Islet precursor cell (in vitro differentiated cells): ENCODE measurements at places on chromosomes 7 and 10.
A peak's percentile ranks its signal among the peaks of the same experiment; 100 is the strongest.

DNA sequence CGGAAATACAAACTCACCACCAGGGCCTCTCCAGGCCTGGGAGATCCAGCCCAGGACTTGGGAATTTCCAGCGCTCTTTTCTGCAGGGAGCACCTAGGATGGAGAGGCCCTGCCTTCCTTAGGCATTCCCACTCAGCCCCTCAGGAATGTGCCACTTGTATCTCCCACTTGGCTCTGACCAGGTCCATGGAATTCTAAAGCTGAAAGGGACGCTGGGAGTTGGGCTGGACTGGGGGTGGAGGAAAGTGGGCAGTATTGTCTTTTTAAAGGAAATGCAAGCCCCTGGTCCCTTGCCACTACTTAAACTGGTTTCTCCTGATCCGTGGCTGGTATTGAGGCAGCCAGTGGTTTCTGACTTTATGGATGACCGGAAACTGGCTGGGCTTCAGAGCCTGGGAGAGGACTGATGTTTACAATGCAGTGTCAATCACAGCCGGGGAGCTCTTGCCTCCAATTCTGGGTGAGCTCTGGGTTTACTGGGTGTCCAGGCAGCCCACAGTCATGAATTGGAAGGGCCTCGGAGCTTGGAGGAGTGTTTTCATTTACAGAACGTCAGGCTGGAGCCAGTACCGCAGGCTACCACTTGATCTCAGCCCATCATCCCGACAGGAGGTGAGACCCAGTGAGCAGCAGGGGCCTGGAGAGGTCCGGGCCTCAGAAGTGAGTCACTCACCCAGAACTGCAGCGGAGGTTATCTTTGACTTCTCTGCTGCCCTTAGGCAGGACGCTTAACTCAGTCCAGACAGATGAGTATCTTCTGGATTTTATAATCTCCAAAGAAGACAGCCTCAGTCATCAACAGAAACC is 27.3 kb downstream of the AGAP3 start:
- peak; percentile 98 for DNase-seq

- DNase-seq, result no peak
These were observed 15.7 kb downstream of the CSGALNACT2 start for GRCh38 chr10:43153901-43154300.

GRCh38 chr7:31934551-31934950 is 135.7 kb downstream of the PDE1C start:
- no peak for DNase-seq

- DNase-seq, result no peak
These were observed 95.5 kb upstream of the MEOX2 start for GRCh38 chr7:15781944-15782343.

DNA sequence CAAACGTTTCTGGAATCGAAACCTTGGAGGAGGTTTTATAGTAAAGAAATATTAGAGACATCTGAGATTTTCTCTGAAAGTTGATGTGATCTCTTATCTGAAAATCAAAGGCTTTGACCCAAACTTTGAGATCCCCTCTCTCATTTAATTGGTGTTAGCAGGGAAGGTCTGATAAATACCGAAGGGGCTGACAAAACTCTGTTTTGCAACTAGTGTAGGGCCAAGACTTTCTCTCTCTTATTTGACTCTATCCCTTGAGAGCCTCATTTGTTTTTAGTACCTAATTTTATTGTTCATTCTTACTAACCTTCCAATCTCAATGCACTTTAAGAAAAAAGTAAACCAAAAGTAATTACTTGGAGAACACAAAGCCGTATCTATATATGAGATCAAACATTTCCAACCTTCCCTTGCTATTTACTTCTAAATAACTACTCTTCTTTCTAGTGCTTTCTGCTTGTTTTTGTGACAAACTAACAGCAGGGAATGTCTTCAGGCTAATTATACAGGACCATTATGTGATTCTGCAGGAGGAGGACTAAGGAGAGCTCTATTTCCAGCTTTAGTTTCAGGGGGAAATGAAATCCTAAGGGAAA is 33.4 kb upstream of the NPVF start:
- DNase-seq, result no peak

GRCh38 chr7:120407010-120407409 is 134.0 kb downstream of the KCND2 start:
- DNase-seq, result no peak

DNA sequence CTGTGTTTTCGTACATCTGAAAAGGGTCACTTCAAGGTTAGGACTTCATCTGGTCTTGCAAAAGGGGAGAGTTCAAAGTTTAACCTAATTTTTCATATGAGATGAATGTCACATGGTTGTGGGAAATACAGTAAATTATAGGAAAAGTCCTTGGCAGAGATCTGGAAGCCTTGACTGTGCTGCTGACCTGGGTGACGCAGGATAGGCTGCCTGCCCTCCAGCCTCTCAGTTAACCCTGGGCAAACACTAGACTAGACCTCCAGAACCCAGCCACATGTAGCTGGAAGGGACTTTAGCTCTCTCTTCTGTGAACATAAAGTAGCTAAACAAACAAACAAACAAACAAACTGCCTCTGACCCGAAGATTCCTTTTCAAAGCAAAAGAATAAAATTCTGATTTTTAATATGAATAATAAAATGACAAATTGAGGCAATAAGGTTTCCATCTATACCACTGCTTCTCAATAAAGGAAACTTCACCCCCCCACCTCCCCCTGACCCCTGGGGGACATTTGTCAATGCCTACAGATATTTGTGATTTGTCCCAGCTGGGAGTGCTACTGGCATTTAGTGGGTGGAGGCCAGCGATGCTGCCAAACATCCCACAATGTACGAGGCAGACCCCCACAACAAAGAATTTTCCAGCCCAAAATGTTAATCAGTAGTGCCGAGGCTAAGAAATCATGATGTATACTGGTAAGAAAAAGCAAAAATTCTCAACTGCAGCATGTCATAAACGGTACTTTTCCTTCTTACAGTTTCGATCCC is 75.2 kb upstream of the PRR15 start:
- no peak for DNase-seq

DNA sequence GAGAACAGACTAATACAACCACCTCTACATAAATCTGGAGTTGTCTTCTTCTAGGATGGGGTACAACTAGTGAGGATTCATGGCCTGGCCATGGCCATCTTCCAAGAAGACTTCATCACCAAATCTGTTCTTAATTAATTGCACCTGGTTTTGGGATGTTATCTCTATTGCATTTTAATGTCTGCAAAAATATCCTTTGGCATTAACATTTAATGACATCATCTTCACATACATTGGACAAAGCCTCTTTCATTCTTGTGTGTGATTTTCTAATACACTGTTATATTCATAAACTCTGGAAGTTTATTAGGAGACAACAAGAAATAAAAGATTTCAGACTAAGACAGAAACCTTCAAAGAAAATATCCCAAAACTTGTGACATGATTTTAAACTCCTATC is 124.2 kb upstream of the ABCB5 start:
- DNase-seq, result no peak

DNA sequence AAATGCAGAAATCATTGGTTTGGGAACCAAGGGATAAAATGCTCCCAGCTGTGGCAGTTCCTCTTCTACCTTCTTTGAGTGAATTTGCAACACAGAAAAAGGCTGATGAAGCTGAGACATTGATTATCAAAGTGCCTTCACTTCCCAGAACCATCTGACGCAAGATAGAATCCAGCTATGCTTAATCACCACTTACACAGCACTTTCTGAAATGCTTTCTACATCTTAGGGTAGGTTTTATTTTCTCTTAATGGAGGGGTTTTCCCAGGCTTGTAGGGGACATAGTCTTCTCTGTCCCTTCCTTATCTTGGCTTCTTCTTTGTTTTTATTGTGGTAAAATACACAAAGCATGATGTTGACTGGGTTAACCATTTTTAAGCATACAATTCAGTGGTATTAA is 332.6 kb upstream of the ZNF32 start:
- DNase-seq, result no peak
